ENCODE measurements at places on chromosomes 13 and 19.

GRCh38 chr13:104114101-104114500, 1047.9 kb upstream of the SLC10A2 start:
- peak; percentile 85 for DNase-seq

DNA sequence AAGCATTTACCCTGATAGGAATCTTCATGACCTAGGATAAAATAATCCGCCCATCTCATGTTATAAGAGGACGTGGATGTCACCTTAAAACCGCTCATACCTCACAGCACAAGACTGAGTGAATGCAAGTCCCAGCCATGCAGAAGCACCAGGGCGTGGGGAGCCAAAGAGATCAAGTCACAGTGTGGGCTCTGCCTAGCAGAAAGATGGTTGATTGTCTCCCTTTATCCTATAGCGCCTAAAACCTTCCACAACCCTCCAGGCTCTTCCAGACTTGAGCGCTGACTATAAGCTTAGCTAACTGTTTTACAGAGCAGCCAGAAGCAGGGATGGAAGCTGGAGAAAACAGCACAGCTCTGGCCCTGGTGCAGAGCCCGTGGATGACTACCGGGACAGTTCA, 6.8 kb upstream of the ANKRD10 start:
- no peak for DNase-seq

- no peak for DNase-seq
Observed at GRCh38 chr13:22135446-22135845, 464.6 kb downstream of the FGF9 start.

GRCh38 chr19:1366899-1367870, 16.5 kb upstream of the NDUFS7 start:
- no peak for DNase-seq

DNA sequence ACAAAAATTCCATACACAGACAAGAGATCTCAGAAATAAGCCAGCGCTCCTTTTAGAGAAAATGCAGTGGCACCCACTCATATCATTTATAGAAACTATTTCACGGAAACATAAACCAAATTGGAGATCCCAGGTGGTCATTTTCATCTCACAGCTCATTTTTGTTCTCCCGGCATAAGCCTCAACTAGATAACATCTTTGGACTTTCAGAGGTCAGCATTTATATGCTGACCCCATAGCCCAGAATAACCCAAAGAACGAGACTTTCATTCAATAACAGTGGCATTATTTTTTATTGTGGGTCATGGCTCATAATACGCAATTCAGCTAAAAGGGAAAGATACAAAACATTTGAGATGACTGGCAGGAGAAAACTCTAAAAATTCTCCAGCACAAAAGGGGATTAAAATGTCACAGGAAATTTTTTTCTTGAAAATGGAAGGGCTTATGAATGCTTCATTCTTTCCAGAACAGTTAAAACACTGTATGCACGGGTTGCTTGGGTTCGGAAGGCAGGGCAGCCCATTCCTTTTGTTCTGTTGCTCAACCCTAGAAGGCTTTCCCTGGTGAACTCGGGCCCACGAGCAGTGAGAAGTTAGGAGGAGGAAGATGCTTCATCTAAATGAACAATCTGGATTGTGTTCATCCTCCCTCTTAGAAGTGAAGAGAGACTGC, 24.0 kb downstream of the STARD13 start:
- DNase-seq = no peak

- DNase-seq = peak; percentile 25
Observed at GRCh38 chr13:110173247-110173818, 133.6 kb downstream of the COL4A1 start.

DNA sequence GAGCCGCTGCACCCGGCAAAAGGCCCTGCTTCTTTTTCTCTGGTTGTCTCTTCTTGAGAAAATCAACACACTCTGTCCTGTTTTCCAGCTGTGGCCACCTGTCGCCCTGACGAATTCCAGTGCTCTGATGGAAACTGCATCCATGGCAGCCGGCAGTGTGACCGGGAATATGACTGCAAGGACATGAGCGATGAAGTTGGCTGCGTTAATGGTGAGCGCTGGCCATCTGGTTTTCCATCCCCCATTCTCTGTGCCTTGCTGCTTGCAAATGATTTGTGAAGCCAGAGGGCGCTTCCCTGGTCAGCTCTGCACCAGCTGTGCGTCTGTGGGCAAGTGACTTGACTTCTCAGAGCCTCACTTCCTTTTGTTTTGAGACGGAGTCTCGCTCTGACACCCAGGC, 17.2 kb downstream of the LDLR start:
- DNase-seq = no peak

Data from iris pigment epithelial cell (primary cell).